ENCODE measurements at places on chromosomes 16 and 17.

DNA sequence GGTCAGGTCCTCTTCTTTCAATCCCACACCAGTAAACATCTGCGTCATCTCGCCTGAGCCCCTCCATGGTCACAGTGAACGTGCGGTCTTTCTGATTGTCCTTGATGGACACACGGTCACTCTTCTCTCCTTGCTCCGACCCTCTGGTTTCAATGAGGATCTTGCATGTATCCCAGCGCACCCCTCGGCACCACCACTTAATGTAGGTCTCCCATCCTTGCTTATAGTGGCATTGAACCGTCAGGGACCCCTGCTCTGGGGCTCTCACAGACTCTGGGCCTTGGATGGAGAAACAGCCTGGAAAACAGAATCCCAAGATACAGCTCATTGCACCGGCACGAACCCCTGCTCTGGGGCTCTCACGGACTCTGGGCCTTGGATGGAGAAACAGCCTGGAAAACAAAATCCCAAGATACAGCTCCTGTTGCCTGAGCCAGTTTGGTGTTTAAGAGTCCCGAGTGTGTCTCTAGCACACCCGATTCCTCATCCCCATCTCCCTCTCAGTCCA, 5.4 kb downstream of the CD300LB start:
- peaks cover 8% of the 10 kb centered on the region for H3K4me1 ChIP-seq
- H3K36me3 ChIP-seq = no peaks in the 10 kb centered on the region
- peaks cover 3% of the 10 kb centered on the region for H3K27me3 ChIP-seq
- DNase-seq = no peak

GRCh38 chr16:27642756-27643155, 92.8 kb downstream of the KATNIP start:
- H3K36me3 ChIP-seq = no peaks in the 10 kb centered on the region
- no peak overlapping the region for H3K4me3 ChIP-seq
- H3K27ac ChIP-seq = no peak overlapping the region
- no peak for DNase-seq

DNA sequence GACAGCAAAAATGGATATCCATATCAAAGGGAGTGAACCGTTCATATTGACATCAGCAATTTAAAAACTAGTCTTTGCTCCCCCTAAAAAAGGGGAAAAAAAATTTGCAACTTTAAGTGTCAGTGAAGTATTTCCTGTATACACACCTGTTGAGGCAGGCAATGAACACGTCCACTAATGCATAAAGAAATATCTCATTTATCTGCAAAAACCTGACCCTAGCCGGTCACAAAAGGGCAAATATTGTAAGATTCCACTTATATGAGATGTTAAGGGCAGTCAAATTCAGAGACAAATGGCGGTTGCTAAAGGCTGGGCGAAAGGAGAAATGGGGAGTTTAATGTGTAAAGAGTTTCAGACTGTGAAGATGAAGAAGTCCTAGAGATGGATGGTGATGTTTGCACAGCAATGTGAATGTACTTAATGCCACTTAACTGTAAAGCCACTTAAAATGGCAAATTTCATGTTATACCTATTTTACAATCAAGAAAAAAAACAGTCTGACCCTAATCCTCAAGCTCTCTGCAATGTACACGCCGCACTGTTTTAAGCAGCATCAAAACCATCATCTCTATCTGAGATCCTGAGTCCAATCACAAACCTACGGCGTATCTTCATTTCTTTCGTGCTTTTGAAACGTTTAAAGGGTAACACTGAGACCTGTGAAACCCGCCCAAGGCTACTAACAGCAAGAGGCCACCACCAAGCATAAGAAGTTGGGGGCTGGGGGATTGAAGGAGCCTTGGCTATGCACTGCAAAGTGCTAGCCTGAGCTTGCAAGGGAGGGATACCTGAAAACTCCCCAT, 1.1 kb downstream of the PARN start:
- H3K4me1 ChIP-seq = peaks cover 28% of the 10 kb centered on the region
- peak; percentile 9 for DNase-seq
- peak overlapping the region; percentile 99 for H3K27ac ChIP-seq
- peak overlapping the region; percentile 93 for H3K4me3 ChIP-seq
- H3K27me3 ChIP-seq = no peaks in the 10 kb centered on the region

DNA sequence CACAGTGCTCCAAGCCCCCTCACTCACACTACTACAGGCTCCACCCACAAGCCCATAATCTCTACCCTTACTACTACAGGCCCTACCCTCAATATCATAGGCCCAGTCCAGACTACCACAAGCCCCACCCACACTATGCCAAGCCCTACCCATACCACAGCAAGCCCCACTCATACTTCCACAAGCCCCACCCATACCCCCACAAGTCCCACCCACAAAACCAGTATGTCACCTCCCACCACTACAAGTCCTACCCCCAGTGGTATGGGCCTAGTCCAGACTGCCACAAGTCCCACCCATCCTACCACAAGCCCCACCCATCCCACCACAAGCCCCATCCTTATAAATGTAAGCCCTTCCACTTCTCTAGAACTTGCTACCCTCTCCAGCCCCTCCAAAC, 13.8 kb downstream of the RIPOR1 start:
- peak overlapping the region; percentile 80 for H3K27ac ChIP-seq
- H3K4me1 ChIP-seq = peaks cover 26% of the 10 kb centered on the region
- H3K36me3 ChIP-seq = peaks cover 10% of the 10 kb centered on the region
- peak; percentile 60 for DNase-seq
- peak overlapping the region; percentile 1 for H3K4me3 ChIP-seq

DNA sequence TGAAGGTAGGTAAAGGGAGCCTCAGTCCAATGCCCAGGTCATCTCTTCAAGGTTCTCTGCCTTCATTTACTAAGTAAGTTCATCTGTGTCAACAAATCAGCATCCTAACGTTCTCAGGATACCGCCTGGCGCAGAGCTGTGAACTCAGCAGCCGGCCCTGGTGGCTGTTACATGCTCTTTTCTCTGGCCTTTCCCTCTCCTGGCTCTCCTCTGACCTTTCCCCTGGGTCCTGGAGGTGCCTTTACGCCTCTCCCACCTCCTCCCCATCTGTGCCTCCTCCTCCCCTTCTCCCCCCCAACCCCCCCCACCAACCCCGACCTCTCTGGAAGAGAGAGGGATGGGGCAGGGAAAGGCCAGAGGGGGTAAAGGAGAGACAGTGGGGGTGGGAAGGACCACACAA, 19.5 kb downstream of the COTL1 start:
- H3K27ac ChIP-seq = peak overlapping the region; percentile 94
- peaks cover 78% of the 10 kb centered on the region for H3K36me3 ChIP-seq
- DNase-seq = no peak
- no peaks in the 10 kb centered on the region for H3K27me3 ChIP-seq
- peaks cover 80% of the 10 kb centered on the region for H3K4me1 ChIP-seq
- H3K4me3 ChIP-seq = peak overlapping the region; percentile 88

DNA sequence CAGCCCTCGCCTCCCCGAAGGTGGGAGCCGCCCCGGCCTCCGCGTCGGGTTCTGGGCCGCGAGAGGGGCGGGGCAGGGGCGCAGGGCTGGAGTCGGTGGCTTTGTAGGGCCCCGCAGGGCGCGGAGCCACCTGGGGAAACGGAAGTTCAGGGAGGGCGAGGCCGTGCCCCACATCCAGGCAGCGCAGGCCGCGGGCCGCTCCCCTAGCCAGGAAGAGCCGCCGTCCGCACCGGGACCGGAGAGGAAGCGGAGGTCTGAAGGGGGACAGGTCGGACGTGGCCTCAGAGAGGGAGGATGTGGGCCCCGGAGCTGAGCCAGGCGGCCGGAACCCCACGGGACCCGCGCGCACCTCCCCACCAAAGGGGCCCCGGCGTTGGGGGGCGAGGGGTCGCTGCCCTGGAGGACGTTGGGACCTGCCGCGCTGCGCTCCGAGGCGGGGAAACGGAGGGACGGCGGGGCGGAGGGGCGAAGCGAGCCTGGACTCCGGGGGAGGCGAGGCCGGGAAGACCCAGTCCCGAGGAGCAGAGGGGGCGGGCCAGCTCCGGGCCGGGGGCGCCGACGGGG, 482 bp upstream of the SLC16A3 start:
- H3K36me3 ChIP-seq = peaks cover 5% of the 10 kb centered on the region
- DNase-seq = peak; percentile 68
- H3K4me1 ChIP-seq = peaks cover 5% of the 10 kb centered on the region
- H3K27ac ChIP-seq = peak overlapping the region; percentile 91
- no peaks in the 10 kb centered on the region for H3K27me3 ChIP-seq

DNA sequence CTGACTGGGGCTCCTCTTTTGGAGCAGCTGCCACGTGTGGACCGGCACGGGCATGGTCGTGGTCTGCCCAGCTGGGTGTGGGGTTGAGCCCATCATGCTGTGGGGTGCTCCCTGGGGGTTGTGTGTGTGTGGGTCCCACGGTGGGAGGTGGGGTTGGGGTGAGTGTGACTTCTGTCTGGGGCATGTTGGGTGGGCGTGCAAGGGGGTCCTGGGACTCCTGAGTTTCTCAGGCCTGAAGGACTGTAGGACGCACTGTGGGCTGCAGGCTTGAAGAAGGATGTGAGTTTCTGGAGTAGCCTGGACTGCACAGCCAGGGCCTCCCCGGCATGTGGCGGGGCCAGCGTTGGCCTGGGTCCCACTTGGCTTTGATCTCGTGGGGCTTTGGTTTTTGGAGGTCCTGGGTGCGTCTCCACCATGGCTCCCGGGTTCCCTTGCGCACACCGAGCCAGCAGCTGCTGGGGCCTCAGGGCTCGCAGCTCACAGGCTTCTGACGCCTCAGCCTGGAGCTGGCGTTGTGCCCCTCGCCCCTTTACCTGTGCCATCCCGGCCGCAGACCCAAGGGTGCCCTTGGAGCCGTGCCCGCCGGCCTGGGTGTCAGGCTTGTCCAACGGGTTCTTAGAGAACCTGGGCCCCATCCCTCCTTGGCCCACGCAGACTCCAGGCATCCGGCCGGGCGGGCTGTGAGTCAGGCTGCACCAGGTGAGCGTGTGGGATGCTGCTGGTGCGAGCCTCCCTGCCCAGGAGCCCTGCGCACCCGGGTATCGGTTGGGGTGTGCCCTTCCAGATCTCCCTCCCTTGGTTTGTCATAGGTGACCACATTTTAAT, 34.4 kb upstream of the ZNF750 start:
- peaks cover 34% of the 10 kb centered on the region for H3K4me1 ChIP-seq
- H3K27ac ChIP-seq = no peak overlapping the region
- no peak overlapping the region for H3K4me3 ChIP-seq
- peaks cover 33% of the 10 kb centered on the region for H3K36me3 ChIP-seq

DNA sequence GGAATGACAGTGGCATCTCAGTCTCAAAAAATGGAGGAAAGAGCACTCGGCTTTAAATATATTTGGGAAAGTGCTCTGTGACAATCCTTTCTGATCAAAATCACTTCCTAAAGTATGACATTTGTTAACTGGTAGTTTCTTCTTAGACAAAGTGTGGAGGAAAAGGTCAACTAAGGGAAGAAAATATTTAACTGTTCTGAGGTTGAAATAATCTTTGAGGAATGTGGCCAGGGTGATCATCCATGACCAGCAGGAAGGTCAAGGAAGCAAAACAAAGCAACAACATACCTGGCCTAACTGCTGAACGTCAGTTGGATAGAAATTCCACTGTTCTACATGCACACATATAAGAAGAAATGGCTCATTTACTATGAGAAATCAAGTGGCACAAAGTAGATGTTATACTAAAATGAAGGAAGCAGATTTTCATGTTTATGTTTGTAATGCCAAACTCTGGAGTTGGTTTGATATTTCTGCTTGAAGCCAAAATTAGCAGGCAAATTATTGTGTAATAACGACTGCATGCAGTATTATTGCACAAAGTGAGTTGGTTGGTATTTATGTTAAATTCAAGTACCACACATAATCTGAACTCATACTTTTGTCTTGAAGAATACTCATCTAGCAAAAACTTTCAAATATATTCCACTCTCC, 87.3 kb upstream of the CORO6 start:
- peaks cover 17% of the 10 kb centered on the region for H3K36me3 ChIP-seq
- H3K27ac ChIP-seq = no peak overlapping the region
- H3K27me3 ChIP-seq = no peaks in the 10 kb centered on the region
- DNase-seq = no peak
- no peak overlapping the region for H3K4me3 ChIP-seq

- H3K27me3 ChIP-seq = peaks cover 12% of the 10 kb centered on the region
- H3K27ac ChIP-seq = no peak overlapping the region
- H3K4me1 ChIP-seq = peaks cover 12% of the 10 kb centered on the region
- no peak for DNase-seq
- H3K4me3 ChIP-seq = no peak overlapping the region
Measured at GRCh38 chr17:50058296-50058953, 2.5 kb downstream of the ITGA3 start.

DNA sequence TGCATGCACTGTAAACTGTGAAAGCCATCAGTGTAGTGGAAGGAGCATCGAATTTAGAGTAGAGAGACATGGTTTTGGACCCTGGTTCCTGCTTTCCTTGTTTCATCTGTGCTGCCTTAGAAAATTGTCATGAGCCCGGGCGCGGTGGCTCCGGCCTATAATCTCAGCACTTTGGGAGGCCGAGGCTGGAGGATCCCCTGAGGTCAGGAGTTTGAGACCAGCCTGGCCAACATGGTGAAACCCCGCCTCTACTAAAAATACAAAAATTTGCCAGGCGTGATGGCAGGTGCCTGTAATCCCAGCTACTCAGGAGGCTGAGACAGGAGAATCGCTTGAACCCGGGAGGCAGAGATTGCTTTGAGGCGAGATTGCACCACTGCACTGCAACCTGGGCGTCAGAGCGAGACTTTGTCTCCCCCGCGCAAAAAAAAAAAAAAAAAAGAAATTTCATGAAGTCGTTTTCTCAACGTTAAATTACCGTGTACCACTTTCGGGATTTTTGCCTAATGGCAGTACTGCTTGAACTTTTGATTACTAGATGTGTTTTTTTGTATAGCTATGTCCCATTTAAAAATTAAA, 912 bp downstream of the COQ7 start:
- peak overlapping the region; percentile 92 for H3K4me3 ChIP-seq
- peak overlapping the region; percentile 98 for H3K27ac ChIP-seq
- no peak for DNase-seq
- H3K36me3 ChIP-seq = peaks cover 2% of the 10 kb centered on the region
- peaks cover 9% of the 10 kb centered on the region for H3K4me1 ChIP-seq

GRCh38 chr16:4070936-4071335, 45.3 kb downstream of the ADCY9 start:
- no peak overlapping the region for H3K27ac ChIP-seq
- no peak for DNase-seq
- no peaks in the 10 kb centered on the region for H3K36me3 ChIP-seq
- peaks cover 3% of the 10 kb centered on the region for H3K4me1 ChIP-seq
- H3K27me3 ChIP-seq = peaks cover 3% of the 10 kb centered on the region

DNA sequence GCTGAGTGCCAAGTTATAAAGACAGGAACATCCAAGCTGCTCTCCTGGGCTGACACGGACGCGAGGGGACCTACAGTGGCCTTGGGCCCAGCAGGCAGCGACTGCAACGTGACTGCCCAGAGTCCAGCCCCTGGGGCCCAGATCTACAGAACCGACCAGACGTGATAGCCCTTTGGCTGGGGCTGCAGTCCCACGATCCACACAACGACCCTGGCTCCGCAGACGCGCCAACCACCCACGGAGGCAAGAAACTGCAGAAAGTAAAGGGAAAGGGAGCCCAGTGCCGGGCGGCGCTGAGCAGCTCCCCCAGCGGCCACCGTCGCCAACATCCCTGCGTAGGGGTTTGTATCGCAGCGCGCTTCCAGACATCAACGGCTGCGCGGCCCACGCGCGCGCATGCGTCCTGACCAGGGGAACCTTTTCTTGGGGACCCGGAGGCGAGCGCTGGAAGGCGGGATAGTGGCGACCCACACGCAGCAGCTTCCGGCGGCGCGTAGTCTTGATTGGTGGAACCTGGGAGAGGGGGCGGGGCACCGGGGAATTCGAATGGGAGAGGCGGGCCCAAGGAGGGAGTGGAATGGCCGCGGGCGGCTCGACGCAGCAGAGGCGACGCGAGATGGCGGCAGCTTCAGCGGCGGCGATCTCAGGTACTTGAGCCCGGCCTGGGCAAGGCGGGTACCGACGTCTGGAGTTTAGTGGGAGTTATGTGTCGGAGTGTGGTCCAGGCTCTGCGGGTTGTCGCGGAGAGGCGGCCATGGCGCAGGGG, at the start of gene KIF22:
TSS of gene KIF22 (plus strand) at position 569 of the 766 bp plus-strand sequence. CDS start at position 578, 9 bp downstream.
- H3K4me3 ChIP-seq = peak within 1 kb of the TSS; percentile 97
- DNase-seq = peak; percentile 100
- H3K27ac ChIP-seq = peak within 1 kb of the TSS; percentile 94
- H3K36me3 ChIP-seq = peaks cover 35% of the 10 kb centered on the region
- peaks cover 40% of the 10 kb centered on the region for H3K4me1 ChIP-seq
- H3K27me3 ChIP-seq = no peaks in the 10 kb centered on the region

All from T-helper 2 cell treated with Interferon-gamma antibody and Interleukin-4, amounts not matched to agents 5 μg/mL and 100 μg/mL, for 36 hours (primary cell).